ENCODE measurements at places on chromosomes 13 and 19.

- no peak for DNase-seq
These were observed 12.3 kb downstream of the TMEM150B start for GRCh38 chr19:55312621-55313512.

DNA sequence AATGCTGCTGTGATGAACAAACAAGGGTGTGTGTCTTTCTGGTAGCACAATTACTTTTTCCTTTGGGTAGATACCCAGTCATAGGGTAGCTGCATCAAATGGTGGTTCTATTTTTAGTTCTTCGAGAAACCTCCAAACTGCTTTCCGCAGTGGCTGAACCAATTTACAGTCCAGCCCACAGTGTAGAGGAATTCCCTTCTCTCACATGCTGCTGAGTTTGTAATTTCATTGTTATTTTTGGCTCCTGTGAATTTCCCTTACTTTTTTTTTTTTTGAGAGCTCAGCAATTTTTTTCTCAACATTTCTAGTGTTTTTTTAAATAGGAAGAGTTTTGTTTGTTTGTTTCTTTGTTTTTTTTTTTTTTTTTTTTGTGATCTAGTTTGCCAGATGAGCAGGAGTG is 37.5 kb upstream of the ADGRE1 start:
- DNase-seq: no peak

DNA sequence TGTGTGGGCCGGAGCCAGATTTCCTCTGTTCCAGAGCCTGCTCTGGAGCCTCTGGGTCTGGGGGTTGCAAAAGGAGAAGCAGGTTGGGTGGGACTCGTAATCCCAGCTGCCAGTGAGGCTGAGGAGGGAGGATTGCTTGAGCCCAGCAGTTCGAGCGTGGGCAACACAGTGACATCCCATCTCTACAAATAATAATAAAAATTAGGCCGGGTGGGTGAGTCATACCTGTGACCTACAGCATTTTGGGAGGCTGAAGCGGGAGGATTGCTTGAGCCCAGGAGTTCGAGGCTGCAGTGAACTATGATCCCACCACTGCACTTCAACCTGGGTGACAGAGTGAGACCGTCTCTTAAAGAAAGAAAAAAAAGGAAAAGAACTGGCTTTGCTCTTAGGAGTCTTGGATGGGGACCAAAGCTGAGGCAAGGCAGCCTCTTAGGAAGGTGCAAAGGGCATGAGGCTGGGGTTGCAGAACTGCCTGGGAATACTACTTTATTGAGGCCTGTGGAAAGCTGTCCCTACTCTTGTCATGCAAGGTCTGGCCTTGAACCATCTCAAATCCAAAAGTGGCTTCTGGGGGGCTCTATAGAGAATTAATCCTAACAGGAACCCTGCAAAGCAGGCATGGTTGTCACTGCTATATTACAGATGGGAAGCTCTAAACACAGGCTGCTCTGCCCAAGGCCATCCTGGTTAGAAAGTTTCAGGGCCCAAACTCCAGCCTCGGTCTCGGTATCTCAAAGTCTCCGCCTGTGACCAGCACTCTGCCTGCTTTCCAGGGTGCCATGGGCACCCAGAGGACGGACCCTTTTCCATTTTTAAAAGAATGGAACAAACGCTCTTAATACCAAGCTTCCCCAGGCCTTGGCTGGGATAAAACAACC is 880 bp upstream of the C19orf12 start:
- no peak for DNase-seq

GRCh38 chr19:7676376-7676775 is 514 bp upstream of the MCEMP1 start:
- DNase-seq: no peak

DNA sequence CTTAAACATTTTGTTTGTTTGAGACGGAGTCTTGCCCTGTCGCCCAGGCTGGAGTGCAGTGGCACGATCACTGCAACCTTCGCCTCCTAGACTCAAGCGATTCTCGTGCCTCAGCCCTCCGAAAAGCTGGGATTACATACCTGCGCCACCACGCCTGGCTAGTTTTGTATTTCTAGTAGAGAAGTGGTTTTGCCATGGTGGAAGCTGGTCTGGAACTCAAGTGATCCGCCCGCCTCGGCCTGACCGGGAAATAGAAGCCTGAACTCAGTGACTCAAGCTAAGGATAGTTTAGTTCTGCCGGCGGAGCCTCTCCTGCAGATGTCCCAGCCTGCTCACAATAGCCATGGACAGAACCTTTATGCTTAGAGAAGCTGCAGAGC is 53.0 kb upstream of the ZNF254 start:
- DNase-seq: no peak

All from activated T-helper 1 cell treated with Interleukin-2 at 50 U/mL for 16 hours (primary cell).